Activated T-cell treated with anti-CD3 and anti-CD28 coated beads, Interleukin-2, amount 50 U/mL, for 4 hours (primary cell): ENCODE measurements at places on chromosomes 6 and 20. TPM values are rescaled to one million over a fixed set of nuclear protein-coding genes. Genes with fewer than 3 reads are reported as not detected.
A peak's percentile ranks its signal among the peaks of the same experiment; 100 is the strongest.

GRCh38 chr6:52634211-52634610 lies 36.7 kb upstream of the TMEM14A start:
- DNase-seq = no peak

- peak; percentile 81 for DNase-seq
Measured at GRCh38 chr6:30769088-30769852, 24.9 kb upstream of the IER3 start.

GRCh38 chr20:17202673-17203072 lies 24.2 kb upstream of the PCSK2 start:
- DNase-seq = no peak

- DNase-seq = no peak
Measured at GRCh38 chr6:5736016-5736738, 270.5 kb downstream of the NRN1 start.

DNA sequence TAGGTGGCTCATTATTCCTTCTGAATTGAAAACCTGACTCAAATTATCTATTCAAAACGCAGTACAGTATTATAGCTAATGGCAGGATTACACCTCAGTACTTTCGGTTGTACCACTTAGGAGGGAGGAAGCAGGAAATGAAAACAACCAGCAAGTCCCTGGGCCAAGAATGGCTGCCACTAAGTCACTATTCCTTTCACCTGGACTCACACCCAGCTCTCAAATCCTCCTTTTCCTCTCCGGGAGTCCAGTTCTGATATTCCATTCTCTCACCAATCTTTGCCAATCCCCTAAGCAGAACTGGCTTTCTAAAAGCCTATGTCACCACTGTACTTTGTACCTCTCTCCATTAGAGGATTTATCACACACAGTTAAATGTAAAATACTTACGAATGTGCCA lies 20.6 kb downstream of the TMEM242 start:
- DNase-seq = no peak

GRCh38 chr6:92710048-92710447 lies 709.3 kb downstream of the EPHA7 start:
- no peak for DNase-seq

GRCh38 chr6:142647449-142648035 lies 297.4 kb downstream of the HIVEP2 start:
- DNase-seq = no peak

DNA sequence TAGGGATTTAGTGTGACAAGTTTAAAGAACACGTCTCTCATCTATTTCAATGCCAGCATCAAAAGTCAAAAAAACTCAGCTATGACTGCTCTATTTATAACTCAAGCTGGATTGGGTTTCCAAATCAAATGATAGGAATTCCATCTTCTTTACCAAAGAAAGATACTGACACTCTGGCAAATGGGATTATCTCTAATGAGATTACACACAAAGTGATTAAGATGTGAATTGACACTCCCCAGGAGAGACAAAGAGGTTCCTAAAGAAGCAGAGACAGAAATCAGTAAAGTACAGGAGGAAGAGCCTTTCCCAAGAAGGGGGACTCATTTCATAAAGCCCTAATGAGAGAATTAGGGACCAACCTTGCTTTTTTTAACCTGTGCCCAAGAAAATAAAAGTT lies 92.1 kb downstream of the ID4 start:
- no peak for DNase-seq

GRCh38 chr20:50278684-50279531 lies 88.3 kb downstream of the CEBPB start:
- DNase-seq = no peak

DNA sequence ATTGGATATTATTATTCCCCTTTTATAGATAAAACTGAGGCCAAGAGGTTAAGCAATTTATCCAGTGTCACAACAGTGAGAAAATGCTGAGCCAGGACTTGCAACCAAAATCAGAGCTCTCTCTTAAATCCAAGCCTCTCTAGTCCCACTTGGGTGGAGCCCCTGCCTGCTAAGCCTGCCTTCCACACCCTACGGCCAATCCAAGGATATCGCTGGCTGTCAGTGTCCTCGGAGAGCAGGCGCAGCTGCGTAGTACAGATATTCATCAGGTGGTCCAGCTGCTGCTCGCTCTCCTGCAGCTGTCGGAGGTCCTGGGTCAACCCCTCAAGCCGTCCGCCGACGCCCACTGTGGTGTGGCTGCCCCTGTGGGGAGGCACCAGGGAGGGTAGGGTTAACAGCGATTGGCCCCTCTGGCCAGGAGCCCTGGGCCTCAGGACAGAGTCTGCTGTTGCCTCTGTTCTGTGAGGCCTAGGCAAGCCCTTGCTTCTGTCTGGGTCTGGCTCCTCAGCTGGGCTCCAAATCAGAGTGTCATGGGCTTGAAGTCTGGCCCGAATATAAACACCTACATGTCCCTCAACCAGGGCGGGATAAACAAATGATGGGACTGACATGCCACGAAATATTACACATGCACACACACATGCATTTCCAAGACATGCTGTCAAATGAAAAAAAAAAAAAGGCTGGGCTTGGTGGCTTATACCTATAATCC lies 3.9 kb upstream of the NECAB3 start:
- no peak for DNase-seq

DNA sequence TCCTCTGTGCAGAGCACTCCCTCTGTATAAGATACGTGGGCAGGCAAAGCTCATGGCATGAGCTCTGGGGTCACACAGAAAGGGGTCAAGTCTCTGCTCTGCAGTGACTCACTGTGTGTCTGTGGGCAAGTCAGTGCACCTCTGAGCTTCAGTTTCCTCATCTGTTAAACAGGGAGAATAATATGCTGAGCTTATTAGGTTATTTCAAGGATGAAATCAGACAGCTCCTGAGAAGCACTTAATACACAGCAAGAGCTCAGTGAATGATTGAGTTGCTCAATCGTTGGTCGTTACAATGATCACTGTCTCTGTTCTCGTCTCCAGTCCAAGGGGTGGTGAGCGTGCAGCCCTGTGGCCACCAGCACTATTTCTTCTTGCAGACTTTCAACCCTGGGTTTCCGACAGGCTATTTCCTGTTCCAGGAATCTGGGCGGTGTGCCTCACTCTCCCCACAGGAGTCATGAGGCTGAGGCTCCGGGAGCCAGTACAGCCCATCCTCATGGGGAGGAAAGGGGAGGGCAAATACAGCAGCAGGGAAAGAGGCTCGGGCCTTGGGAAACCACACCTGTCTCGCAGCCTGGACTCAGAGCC lies 28.9 kb downstream of the KIAA1755 start:
- DNase-seq = no peak

- DNase-seq = no peak
Measured at GRCh38 chr6:7978736-7979135, 68.1 kb upstream of the TXNDC5 start.

GRCh38 chr6:37622646-37623071 lies 75.0 kb downstream of the MDGA1 start:
- no peak for DNase-seq

DNA sequence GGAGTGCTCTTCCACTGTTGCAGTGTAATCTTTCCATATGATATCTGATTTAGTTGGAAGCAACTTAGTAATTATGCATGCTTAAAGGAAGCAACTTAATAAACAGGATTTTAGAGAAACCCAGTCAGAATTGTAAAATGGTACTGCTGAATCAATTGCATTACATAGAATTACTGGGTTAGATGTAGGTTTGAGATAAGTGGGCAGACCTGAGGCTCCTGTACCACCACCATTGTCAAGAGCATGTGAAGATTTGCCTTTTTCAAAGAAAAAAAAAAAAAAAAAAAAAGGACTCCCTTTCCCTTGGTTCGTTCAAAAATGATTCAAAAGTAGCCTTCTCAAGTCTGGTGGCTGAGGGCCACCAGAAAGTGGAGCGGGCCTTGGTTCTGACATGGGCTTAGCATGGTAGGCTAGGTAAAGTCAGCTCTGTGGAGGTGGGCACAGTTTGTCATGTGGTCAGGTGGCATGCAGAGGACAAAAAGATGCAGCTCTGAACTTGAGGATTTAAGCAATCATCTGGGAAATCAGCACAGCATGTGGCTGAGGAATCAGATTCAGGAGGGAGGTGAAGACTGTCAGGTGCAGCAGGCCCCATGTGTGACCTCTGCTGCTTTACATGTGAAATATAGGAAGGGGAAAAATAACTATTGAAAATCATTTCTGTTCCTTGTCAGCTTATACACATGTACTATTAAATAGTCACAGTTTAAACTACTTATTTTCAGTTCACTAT lies 32.4 kb downstream of the ARID1B start:
- no peak for DNase-seq

DNA sequence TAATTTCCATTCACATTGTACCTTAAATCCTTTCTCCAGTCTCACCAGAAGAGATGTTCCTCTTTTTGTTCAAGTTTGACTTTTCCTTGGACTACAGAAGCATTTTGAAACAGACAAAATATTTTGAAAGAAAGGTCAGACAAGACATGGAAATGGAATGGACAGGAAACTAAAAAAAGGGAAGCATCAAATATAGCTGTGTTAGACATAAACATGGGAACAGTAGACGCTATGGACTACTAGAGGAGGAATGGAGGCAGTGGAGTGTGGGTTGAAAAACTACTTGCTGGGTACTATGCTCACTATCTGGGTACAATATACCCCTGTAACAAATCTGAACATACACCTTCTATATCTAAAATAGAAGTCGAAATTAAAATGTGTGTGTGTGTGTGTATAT lies 4.1 kb upstream of the FAM135A start:
- DNase-seq = no peak

- no peak for DNase-seq
Measured at GRCh38 chr20:33408716-33409654, 7.7 kb upstream of the CDK5RAP1 start.

The BFSP1 gene
- 0.15 TPM for total RNA-seq

The ACOT13 gene
- 19.6 TPM for total RNA-seq

The CDH26 gene
- 0.58 TPM for total RNA-seq

The NKAPL gene
- 0.16 TPM for total RNA-seq

The MOG gene
- total RNA-seq = not detected

The SNAI1 gene
- 1.8 TPM for total RNA-seq
